Activated CD4-positive, alpha-beta T cell treated with anti-CD3 and anti-CD28 coated beads for 48 hours (primary cell): ENCODE measurements at places on chromosomes 16 and 17.

- no peak for DNase-seq
These were observed 2.7 kb upstream of the NLE1 start for GRCh38 chr17:35144840-35145239.

DNA sequence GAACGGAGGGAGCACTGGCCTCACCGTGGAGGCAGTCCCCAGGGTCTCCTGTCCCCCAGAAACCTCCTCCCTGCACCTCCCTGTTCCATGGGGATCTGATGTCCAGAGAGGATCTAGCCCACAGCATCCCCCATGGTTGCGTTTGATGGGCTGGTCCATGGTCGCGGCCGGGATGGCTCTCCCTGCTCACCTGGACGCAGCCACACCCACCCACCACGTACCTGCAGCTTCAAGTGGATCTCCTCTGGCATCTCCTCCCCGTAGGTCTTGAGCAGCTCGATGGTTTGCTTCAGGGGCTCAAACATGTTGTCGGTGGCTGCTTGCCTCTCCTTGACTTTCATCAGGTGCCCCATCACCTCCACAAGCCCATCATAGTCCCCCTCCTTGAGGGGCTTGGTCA lies 47.9 kb downstream of the DNAH17 start:
- no peak for DNase-seq

DNA sequence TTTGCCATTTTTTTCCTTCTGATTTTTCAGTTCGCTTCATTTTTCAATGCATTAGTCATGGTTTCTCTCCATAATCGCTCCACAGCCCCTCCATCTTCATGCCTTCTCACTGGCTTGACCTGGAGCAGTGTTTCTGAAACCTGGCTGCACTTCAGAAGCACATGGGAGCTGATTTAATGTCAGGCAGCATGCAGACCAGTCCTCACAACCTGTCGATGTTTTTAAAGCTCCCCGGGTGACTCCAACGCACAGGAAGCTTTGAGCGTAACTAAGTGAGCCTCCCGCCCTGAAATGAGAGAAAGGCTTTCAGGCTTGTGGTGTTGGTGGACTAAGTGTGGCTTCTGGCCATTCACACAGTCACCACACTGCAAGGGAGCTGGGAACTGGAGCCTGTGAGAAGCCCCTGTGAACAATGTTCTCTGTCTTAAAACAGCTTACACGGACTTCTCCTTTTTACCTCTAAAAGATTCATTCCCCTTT lies 16.8 kb upstream of the DRG2 start:
- DNase-seq: no peak

GRCh38 chr17:68382582-68383085 lies 74.7 kb downstream of the WIPI1 start:
- no peak for DNase-seq

DNA sequence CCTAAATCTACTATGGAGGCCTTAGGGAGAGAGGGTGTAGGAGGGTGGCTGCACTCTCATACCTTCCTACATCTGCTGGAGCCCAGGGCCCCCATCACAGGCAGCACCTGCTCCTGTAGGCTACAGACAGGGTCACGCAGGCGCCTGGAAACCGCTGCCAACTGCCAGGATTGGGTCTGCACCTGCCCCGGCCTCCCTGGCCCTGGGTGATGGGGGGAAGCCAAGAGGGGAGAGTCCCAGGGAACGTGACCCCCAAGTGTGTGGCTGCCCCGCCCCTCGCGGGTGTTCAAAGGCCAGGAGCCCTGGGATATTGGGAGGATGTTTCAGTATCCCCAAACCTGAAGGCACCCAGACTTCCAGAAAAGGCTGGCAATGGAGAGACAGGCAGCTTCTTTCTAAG lies 5.6 kb upstream of the TEX19 start:
- no peak for DNase-seq

DNA sequence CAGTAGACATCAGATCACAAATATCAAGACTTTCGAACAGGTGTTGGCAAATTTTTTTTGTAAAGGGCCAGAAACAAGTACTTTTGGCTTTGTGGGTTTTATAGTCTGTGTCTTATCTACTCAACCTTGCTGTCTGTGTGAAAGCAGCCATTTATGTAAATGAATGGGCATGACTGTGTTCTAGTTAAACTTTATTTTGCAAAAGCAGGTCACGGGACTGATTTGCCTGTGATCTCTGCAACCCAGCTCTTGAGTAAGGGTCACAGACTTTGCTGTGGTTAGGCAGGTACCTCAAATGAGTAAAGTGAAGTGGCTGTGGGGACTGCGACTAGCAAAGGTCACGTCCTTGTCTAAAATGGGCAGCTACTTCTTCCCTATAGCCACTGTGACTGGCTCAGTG lies 136.5 kb downstream of the FTO start:
- DNase-seq: no peak

- no peak for DNase-seq
These were observed 161.5 kb downstream of the FTO start for GRCh38 chr16:53865494-53865863.

DNA sequence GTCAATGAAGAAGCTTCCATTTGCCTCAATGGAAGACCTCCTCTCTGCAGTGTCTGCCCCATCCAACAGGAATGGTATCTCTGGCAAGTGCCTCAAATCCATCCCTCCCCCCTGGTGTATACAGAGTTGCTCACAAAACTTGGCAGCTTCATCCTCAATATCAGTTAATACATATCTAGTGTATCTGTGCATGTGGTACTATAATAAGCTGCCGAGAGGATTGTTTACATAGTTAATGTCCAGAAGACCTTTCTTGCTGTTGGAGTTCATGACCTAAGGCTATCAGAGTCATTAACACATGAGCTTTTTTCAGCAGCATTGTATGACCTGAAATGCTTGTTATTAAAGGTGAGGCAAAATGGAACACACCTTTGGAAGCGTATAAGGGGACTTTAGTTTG lies 14.0 kb upstream of the RASL10B start:
- no peak for DNase-seq

- no peak for DNase-seq
These were observed 18.4 kb downstream of the NPIPA1 start for GRCh38 chr16:14955546-14956231.
